ENCODE measurements at places on chromosomes 5 and 9.
A peak's percentile ranks its signal among the peaks of the same experiment; 100 is the strongest.

DNA sequence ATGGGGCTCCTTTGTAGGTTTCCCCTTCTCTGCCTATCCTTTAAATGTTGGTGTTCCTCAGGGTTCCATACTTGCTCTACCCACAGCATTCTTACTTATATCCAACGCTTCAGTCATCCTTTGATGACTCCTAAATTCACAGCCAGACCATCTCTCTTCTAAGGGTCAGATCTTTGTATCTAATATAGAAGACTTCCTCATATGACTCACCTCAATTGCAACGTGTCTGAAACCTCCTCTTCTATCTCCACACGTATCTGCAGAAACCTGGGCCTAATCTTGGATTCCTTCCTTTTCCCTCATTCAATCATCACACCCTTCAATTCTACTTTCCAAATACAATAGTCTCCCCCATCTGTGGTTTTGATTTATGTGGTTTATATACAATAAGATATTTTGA is 68.3 kb downstream of the HMGCR start:
- no peak for DNase-seq

DNA sequence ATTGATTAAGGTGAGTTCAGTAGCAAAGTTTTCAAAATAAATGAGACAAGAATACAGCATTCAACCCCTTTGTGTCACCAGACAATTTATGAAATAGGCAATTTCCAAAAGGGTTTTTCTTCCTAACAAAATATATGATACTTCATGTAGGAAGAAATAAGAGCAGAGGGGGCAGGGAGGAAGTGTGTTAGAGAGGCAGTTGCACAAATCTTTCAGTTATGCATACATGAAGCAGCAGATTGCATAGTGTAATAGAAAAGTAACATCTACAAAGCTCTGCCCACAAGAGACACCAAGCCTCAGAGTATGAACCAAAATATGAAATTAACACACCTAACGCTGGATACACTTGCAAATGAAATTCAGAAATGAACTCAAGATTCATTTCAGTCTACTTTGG is 157.0 kb downstream of the DENND1A start:
- no peak for DNase-seq

DNA sequence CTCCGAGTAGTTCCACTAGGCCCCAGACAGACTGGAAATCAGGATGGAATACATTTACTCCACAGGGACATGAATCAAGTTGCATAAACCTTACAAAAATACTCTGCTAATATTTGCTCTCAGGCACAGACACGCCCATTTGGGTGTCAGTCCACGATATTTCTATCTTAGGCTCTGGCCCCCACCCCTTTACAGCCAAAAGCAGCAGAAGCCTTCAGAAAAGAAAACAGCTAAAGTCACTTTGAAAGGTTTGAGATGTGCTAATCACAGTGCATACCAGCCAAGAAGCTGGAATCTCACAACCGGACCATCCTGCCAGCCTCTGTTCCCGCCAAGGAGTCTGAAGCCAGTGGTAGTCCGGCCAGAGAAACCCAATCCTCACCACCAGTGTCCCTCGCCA is 22.6 kb downstream of the PTPN3 start:
- DNase-seq: no peak

DNA sequence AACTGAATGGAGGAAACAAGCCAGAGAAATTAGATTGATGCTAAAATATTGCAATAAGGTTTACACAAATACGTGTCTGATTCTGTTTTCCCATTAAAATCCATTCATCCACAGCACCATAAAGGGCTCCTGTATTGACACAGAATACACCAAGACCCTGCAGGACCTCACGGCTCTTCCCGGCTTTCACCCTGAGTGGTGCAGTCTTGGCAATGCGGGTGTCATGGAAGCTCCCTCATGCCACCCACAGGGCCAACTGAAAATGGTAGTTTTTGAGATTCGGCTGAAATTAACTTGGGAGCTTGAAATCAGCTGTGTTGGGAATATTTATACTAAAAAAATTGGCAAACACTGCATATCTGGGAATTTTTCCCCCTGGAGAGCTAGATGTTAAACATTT is 17.3 kb upstream of the EXOC3 start:
- DNase-seq: peak; percentile 51

GRCh38 chr5:551406-551805 is 27.2 kb upstream of the SLC9A3 start:
- no peak for DNase-seq

DNA sequence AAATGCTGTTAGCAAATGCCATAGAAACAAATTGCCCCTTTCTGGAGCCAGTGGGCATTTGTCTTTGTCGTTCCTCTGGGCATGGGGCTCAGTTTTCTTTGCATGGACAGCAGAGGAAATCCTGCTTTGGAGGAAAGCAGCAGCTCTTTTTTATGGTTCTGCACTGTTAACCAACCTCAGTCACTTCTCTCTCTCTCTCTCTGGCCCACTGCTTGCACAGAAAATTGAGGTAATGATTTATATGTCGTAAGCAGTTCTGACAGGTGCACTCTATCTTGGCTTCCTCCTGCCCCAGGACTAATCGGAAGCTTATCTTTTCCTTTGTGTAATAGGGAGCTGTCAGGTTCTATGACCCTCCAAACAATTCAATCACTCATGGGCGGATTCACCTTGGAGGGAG is 159.6 kb upstream of the GPR151 start:
- DNase-seq: no peak

DNA sequence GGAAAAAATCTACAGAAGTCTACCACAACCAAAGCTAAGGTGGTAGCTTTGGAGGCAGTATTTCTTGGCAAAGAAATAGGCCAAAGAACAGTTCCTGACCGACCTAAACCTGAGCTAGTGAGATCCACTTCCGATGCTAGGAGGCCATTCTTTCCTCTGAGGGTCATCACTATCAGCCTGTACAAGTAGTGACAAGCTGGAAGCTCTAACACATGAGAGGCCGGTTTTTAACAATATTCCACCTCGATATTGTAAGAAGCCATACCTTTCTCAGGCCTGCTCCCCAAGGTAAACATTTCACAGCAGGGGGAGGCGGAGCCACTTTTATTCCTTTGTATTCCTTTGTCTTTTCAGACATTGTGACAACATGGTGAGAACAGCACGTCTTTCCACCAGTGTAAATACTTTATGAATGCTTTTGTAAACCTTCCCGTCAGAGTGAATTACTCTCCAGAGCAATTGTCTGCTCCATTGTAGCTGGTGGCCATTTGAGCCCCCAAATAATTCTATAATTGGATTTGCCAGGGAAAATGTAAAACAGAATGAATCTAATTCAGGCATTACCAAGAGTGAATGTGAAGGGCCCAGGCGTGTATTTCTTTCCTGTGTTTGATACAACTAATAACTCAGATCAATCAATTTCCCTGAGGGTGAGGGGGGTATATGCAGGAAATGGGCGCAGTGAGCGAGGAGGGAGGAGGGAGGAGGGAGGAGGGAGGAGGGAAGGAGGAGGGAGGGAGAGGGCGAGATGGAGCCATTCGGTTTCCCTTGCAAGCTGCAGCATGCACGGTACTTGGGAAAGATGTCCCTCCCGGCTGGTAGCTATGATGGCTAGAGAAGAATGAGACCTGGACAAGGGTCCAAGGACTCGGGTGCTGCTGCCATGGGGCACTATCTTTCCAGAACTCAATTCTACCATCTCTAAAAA is 166.6 kb downstream of the CDK5RAP2 start:
- no peak for DNase-seq

- no peak for DNase-seq
Measured at GRCh38 chr5:620152-620551, 8.0 kb downstream of the CEP72 start.

DNA sequence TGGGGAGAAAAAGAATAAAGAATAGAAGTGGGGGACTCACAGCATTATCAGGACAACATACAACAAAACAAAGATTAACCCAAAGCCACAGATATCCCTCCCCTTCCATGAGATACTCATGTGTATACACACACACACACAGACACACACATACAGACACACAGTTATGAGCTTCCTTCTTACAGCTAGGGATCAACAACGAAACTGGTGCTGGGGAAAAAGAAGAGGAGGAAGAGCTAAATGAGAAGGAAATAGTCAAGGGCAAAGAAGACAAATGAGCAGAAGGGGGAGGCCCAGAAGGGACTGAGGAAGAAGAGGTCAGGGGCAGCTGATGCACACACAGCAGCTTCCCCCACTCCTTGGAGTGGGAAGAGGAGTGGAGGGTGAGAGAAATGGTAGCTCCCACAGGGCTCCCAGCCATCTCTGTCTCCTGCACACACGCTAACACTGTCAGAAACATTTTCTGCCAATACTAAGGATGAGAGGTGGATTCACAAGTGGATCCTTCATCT is 66.2 kb downstream of the SIL1 start:
- DNase-seq: no peak

DNA sequence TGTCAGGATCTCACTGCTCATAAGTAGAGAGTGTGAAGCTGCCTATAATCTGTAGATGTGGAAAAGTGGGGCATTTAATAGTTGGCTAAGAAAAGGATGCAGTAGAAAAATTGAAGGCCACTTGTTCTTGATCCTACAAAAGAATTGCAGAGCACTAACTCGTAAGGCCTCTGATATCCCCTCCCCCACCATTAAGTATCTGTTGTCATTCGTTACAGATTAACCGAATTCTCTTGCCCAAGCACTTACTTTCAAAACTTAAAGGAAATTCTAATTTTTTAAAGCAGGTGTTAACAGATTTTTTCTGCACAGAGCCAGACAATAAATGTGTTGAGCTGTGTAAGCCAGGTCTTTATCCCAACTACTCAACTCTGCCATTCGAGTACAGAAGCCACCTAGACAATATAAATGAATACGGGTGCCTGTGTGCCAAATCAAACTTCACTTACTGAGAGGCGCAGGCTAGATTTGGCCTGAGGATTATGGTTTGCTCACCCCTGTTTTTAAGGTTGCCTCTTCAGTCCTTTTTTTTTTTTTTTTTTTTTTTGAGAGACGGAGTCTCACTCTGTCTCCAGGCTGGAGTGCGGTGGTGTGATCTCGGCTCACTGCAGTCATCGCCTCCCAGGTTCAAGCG is 234.8 kb downstream of the RFK start:
- DNase-seq: no peak

GRCh38 chr5:43138512-43138893 is 17.8 kb downstream of the ZNF131 start:
- DNase-seq: no peak

- no peak for DNase-seq
Measured at GRCh38 chr9:82334286-82334685, 345.7 kb downstream of the SPATA31D1 start.

DNA sequence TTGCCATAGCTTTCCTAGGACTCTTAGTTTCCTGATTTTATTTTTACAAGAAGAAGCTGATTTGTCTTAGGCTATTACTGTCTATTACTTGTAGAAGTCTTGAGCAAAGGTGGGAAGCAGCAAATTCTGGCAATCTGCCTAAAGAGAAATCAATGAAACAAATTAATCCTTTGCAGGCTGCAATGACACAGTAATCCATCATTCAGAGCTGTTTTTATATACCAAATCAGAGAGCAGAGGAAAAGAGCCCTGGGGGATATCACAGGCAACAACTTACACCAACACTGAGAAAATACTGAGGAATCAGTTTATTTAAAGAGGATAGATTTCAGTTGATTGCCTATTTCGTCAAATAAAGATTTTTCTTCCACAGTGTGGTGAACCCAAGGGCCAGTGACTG is 13.6 kb downstream of the NR2F1-AS1 start:
- DNase-seq: no peak

GRCh38 chr5:55853041-55853670 is 2.0 kb downstream of the IL31RA start:
- no peak for DNase-seq

DNA sequence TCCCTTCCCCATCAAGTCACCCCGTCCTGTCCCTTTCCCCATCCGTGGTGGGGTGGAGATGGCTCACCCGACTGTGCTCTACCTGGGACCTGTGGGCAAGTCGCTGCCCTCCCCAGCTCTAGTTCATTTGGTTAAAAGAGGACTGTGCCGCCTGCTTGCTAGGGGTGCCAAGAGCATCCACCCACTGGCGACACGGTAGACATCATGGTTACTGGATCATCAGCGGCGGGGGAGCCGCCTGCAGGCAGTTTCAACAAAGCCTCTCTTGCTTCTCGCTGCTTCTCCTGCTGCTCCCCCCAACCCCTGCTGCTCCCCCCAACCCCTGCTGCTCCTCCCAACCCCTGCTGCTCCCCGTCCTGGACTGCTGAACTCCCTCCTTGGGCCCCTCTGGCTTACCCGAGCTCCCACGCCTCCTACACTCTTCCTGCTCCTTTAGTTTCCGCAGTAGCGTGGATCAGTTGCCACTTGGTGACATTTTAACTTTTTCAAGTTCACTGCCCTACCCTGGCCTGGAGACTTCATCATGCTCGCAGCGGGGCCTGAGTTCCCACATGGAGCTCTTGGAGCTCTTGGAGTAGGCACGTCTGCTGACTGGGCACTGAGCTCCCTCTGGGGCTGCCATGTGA is 22.0 kb upstream of the SCGB3A1 start:
- no peak for DNase-seq

- DNase-seq: no peak
Measured at GRCh38 chr5:158313027-158313732, 454.2 kb upstream of the CLINT1 start.

DNA sequence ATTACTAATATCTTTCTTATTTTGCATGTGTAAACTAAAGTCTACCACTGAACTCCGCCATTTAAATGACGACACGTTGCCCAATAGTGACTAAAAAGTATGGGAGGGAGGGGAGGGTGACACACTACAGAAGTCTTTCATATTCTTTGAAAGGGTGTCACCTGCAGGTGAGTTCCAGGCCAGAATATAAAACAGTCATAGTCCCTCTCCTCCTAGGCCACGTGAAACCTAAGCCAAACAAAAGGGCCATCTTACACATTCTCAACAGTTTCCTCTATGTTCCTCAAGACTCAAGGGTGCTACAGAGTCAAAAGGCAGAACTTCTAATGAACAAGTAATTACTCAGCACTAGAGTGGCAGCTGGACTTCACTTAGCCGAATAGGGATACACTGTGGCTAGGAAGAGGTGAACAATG is 6.4 kb downstream of the CEMIP2 start:
- no peak for DNase-seq

- no peak for DNase-seq
Measured at GRCh38 chr9:33843312-33843961, 26.5 kb downstream of the UBE2R2 start.

GRCh38 chr5:1817261-1818043 is 16.2 kb downstream of the NDUFS6 start:
- DNase-seq: no peak

- no peak for DNase-seq
Measured at GRCh38 chr5:96388176-96388575, 44.9 kb downstream of the PCSK1 start.

DNA sequence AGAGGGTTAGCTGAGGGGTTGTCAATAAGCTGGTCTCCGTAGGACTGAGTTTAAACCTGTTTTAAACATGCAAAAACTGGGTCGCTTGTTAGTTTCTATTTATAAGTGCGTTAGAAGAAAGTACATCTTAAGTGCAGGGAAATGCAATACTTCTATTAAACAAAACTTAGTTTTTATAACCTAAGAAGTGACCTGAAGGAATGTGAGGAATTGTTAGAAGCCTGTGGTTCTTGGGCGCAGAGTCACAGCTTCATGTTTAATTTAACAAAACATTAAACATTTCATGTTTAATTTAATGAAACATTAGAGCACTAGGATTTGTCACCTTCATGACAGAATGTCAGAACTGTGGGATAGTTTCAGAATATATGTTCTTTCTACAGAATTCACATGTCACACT is 469.2 kb upstream of the WWC1 start:
- no peak for DNase-seq

GRCh38 chr5:133644000-133644865 is 31.9 kb upstream of the FSTL4 start:
- no peak for DNase-seq

Data from head of caudate nucleus (tissue), 42 donors.